NCI-H524 treated with DMSO at 0.1 percent for 48 hours (cell line): ENCODE measurements at places on chromosomes 7 and 10.

- DNase-seq = no peak
Observed at GRCh38 chr10:88064608-88065382, 201.4 kb downstream of the PTEN start.

- DNase-seq = no peak
Observed at GRCh38 chr10:76937181-76937600, 700.4 kb downstream of the KCNMA1 start.

- DNase-seq = no peak
Observed at GRCh38 chr7:41763626-41764025, 60.7 kb upstream of the INHBA start.

GRCh38 chr10:79059859-79060379 is 8.8 kb upstream of the ZMIZ1 start:
- no peak for DNase-seq

DNA sequence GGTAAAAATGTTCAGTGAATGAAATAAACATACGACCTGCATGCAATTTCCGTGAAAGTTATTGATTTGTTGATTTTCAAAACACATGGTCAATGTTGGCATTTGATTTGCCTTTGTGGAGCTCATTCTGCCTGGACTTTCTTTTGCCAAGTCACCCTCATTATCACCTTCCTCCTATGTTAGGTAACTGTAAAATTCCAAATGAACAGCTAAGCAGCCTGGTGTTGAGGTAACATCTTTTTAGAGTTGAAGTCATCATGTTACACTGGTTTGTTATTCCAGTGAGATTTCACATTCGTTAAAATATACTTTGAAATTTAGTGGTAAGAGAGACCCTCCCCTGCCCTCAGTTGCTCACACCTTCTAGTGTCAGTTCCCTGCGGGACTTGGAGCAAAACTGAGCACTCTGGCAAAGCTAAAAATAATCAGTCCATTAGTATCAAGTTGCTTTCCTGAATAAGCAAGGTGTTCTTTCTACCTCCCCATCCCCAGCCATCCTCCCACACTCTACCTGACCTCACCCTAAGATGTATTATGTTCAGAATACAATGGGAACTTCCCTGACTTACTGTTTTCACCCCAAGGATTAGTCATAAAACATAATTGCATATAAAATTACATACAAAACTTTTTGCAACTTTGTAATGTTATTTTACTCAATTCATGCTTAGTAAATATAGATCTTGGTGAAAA is 283.3 kb upstream of the SEMA3A start:
- DNase-seq = no peak

DNA sequence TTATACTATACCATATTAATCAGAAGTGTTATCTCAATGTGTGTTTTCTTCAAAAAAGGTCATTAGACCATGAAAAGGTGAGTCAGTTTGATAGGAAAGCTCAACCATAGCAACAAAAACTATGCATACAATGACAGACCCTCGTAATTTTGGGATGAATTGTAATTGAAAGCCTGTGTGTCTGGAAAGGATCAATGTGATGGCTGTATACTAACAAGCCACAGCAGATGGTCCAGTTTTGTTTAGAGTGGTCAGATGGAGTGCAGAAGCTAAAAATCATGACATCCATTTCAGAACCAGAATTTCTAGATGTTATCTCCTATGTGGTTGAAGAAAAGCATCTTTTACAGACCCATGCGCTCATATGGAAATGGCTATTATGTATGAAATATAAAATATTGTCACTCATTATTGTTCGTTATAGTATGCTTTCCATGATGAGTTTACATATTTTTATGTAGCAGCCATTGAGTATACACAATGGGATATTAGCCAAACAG is 88.3 kb upstream of the CNTNAP2 start:
- no peak for DNase-seq

- no peak for DNase-seq
Observed at GRCh38 chr7:17304926-17305325, 6.5 kb downstream of the AHR start.

DNA sequence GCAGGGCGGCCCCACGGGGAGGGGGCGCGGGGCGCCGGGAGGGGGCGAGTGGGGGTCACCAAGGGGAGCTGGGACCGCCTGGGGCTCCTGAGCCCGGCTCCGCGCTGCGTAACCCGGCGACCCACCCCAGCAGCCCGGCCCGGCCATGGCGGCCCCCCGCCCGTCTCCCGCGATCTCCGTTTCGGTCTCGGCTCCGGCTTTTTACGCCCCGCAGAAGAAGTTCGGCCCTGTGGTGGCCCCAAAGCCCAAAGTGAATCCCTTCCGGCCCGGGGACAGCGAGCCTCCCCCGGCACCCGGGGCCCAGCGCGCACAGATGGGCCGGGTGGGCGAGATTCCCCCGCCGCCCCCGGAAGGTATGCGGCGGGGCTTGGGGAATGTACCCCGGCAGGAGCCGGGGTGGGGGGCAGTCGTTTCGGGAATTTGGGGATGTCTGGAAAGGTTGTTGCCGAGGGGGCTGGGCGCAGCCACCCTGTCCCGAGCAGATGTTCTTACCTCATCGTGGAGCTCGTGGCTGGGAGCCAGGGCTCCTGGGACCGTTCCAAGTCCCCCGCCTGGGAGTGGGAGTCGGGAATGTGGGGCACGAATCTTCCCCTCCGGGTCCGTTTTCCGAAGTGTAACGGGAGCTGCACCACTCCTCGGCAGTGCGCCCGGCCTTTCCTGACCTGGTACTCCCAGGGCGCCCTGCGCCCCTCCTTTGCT is 431 bp downstream of the ZYX start:
- DNase-seq = no peak

GRCh38 chr10:113735913-113736312 is 15.6 kb upstream of the PLEKHS1 start:
- no peak for DNase-seq

DNA sequence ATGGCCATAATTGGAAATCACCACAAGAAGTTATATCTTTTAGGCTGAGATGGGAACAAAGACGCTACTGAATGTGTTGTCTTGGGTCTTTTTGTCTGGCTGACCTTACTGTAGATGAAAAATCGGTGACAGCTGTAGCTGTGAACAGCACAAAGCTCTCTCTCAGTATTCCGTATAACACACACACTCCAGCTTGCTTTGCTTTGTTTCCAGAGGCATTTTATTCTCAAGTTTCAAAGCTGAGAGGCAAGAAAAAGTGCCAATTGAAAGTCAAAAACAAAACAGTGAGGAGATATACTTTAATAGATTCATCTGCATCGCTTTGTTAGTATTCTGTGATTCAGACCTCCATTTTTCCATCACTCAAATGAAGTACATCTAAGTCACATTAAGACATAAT is 39.6 kb upstream of the CABCOCO1 start:
- no peak for DNase-seq

- DNase-seq = no peak
Observed at GRCh38 chr10:100186253-100187212, 704 bp upstream of the ERLIN1 start.

GRCh38 chr7:140601566-140602174 is 38.9 kb downstream of the DENND2A start:
- no peak for DNase-seq

- DNase-seq = no peak
Observed at GRCh38 chr10:110861930-110862649, 9.6 kb upstream of the PDCD4 start.

DNA sequence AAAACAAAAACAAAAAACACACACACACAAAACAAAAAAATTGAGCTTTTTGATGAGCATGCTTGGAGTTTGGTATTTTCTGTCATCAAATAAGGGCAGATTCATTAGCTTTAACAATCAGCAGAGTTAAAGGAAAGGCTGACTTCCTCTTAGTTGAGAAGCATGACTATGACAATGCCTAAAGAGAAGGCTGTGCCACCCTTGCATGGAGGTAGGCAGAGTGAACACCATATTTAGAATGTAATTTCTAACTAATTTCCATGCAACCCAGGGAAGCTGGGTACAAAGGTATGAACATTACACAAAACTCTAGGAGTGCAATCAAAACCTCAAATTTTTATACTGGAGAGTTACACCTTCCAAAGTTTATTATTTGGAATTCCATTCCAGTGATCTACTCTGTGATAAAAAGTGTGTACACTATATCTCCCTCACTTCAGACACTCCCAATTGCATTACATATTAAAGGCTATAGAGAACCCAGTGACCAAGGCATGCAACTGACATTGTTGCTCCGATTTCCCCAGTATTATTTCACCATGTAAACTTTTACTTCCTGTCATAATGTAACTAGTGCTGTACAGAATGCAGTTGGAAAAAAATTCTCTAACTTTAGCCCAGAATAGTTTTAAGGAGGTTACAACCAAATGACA is 9.4 kb upstream of the CYCS start:
- DNase-seq = no peak

- no peak for DNase-seq
Observed at GRCh38 chr10:83536426-83536825, 602.9 kb upstream of the GHITM start.

- no peak for DNase-seq
Observed at GRCh38 chr10:132815168-132815857, 29.4 kb upstream of the NKX6-2 start.

GRCh38 chr10:133088179-133088955 is 643 bp downstream of the ADGRA1 start:
- DNase-seq = no peak
